ENCODE measurements at places on chromosomes 1 and 21.

- no peak for DNase-seq
These were observed 4.2 kb downstream of the CD244 start for GRCh38 chr1:160858507-160858906.

- DNase-seq: no peak
These were observed 72.5 kb downstream of the ARHGEF10L start for GRCh38 chr1:17611991-17612390.

- DNase-seq: no peak
These were observed 97.8 kb downstream of the SLC45A1 start for GRCh38 chr1:8415526-8416278.

DNA sequence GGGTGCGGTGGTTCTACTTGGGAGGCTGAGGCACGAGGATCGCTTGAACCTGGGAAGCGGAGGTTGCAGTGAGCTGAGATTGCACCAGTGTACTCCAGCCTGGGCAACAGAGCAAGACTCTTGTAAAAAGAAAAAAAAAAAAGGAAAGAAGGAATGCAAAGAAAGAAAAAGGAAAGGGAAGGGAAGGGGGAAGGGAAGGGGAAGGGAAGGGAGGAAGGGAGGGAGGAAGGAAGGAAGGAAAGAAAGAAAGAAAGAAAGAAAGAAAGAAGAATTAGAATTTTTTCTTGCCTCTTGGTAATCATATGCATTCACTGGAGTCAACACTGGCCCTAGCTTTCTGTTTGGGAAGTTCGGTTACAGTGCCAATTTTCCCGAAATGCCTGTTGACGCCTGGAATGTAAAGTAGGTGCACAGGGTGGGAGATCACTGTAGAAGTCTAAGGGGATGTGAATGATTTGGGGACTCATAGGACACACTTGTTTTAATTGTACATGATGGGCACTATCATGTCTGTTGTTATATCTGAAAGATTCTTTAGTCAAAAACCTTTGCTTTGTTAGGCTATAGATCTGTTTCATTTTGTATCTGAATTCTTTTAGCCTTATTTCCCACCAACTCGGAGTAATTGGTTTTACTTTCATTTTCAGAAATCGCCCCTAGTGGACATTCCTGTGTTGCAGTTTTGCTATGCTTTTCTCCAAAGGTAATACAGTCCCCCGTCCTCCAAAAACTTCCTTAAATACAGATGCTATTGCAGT, 59.8 kb upstream of the MORC3 start:
- peak; percentile 49 for DNase-seq

DNA sequence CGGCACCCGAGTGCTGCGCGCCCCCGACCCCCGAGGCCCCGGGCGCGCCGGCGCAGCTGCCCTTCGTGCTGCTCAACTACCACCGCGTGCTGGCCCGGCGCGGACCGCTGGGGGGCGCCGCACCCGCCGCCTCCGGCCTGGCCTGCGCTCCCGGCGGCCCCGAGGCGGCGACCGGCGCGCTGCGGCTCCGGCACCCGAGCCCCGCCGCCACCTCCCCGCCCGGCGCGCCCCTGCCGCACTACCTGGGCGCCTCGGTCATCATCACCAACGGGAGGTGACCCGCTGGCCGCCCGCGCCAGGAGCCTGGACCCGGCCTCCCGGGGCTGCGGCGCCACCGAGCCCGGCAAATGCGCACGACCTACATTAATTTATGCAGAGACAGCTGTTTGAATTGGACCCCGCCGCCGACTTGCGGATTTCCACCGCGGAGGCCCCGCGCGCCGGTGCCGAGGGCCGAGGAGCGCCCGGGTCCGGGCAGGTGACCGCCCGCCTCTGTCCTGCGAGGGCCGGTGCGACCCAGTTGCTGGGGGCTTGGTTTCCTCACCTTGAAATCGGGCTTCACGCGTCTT, 49.0 kb downstream of the SIM2 start:
- DNase-seq: peak; percentile 41
